ENCODE measurements at places on chromosomes 13 and 19. TPM values are rescaled to one million over a fixed set of nuclear protein-coding genes. Genes with fewer than 3 reads are reported as not detected.

DNA sequence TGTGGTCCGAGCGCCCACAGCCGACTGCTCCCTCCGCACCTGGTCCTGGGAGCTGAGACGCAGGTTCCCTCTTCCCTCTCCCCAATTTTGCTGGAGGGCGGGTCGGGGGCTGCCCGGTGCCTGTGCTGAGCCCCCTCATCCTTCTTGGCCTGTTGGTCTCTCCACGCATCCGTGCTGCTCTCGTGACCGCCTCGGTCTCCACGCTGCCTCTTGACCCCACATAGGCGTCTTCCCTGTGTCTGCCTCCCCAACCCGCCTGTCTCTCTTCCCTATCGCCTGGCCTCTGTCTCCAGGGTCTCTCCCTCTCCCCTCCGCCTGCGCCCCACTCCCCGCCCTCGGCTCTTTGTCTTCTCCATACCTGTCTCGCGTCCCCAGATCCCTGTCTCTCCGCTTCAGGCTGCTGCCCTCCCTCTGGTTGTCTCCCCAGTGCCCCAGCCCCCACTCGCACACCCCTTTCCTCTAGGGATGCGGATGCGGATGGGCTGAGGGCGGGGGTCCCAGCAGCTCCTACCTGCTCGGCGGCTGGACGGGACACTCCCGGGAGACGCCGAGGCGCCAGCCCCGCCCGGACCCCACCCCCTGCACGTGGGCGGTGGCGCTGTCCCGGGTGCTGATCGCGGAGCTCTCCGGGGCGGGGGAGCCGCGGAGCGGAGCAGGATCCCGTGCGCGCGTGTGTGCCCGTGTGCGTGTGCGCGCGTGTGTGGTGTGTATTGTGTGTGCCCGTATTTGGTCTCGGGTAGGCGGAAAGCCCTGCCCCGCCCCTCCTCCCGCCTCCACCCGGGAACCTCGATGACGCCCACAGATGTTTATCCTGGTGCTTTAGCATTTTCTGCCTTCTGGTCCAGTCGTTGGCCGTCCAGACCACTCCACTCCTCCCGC is at the start of gene SYT5:
Gene SYT5 (minus strand): TSS at position 684 of the 879 bp plus-strand sequence. CDS start 1,248 bp downstream, outside the sequence.
- peak within 1 kb of the TSS; percentile 50 for H3K27ac ChIP-seq
- H3K4me1 ChIP-seq, result peaks cover 12% of the 10 kb centered on the region
- no peak for DNase-seq
- H3K4me3 ChIP-seq, result peak within 1 kb of the TSS; percentile 51
- peaks cover 15% of the 10 kb centered on the region for H3K27me3 ChIP-seq

- no peak overlapping the region for H3K4me3 ChIP-seq
- peak; percentile 69 for DNase-seq
- H3K4me1 ChIP-seq, result peaks cover 8% of the 10 kb centered on the region
- H3K36me3 ChIP-seq, result peaks cover 3% of the 10 kb centered on the region
Observed at GRCh38 chr19:5018224-5019015, 49.5 kb downstream of the KDM4B start.

DNA sequence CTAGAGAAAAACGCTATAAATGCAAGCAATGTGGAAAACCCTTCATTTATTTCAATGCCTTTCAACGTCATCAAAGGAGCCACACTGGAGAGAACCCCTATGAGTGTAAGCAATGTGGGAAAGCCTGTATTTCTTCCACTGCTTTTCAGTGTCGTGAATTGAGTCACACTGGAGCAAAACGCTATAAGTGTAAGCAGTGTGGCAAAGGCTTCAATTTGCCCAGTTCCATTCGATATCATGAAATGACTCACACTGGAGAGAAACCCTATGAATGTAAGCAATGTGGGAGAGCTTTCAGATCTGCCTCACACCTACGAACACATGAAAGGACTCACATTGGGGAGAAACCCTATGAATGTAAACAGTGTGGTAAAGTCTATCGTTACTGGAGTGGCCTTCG is 27.4 kb downstream of the ZNF20 start:
- H3K4me3 ChIP-seq, result no peak overlapping the region
- H3K4me1 ChIP-seq, result no peaks in the 10 kb centered on the region

DNA sequence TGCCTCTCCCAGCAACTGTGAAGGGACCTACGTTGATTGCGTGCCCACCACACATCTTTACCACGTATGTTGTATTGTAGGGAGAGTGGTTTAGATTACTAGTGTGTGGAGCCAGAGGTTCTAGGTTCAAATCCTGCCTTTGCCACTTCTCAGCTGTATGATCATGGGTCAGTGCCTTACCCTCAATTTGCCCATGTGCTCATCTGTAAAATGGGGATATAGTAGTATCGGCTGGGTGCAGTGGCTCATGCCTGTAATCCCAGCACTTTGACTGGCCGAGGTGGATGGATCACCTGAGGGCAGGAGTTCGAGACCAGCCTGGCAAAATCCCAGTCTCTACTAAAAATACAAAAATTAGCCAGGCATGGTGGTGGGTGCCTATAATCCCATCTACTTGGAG is 578 bp upstream of the LGALS4 start:
- H3K36me3 ChIP-seq, result no peaks in the 10 kb centered on the region
- no peaks in the 10 kb centered on the region for H3K27me3 ChIP-seq
- H3K27ac ChIP-seq, result no peak overlapping the region
- no peak overlapping the region for H3K4me3 ChIP-seq

DNA sequence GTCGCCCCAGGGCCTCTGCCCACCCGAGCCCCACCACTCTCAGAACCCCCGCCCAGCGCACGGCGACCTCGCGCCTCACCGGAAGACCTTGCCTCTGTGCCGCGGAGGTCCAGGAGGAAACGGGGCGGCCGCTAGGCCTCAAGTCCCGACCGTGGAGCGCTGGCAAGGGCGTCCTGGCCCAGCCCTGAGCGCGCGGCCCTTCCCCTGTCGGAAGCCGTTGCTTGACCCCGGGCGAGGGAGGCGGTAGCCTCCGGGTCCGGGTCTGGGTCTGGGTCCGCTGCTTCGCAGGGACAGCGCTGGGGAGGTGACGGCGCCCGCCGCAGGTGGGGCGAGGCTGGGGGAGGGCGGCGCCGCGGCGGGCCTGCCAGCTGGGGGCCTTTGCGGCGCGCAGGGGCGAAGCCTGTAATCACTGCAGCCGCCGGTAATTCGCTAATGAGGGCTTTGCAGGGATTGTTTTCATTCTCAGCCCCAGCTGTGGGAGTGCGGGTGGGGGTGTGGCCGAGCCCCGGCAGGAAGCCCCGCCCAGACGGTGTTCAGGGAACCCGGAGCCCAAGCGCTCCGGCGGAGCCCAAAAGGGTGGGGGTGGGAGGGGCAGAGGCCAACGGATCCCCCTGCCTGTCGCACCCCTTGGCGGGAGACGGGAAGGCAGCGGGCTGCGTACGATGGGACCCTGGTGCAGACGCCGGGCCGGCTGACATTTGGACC is 8.6 kb downstream of the C19orf25 start:
- no peak overlapping the region for H3K27ac ChIP-seq
- H3K4me1 ChIP-seq, result peaks cover 12% of the 10 kb centered on the region
- H3K36me3 ChIP-seq, result no peaks in the 10 kb centered on the region
- DNase-seq, result no peak
- H3K4me3 ChIP-seq, result no peak overlapping the region
- H3K27me3 ChIP-seq, result peaks cover 5% of the 10 kb centered on the region

DNA sequence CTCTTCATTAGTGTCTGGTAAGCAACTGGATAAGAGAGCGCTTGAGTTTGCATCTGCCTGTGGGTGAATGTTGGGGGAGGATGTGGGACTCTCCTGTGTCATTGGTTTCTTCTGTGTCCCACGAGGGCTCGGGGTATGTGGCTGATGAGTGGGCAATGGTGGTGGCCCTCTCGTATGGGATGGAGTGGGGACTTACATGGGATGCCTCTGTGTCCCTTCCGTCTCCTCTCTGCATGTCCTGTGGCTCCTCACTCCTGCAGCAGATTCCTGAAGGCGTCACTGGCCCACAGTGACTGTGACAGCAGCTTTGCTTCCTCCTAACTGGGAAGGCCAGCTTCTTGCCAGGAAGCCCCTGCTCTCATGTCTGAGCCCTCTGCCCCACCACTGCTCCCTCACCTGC is 2.6 kb upstream of the LRP3 start:
- DNase-seq, result no peak
- peaks cover 4% of the 10 kb centered on the region for H3K4me1 ChIP-seq
- H3K4me3 ChIP-seq, result no peak overlapping the region
- no peaks in the 10 kb centered on the region for H3K36me3 ChIP-seq
- H3K27me3 ChIP-seq, result peaks cover 4% of the 10 kb centered on the region

- DNase-seq, result no peak
- no peak within 1 kb of the TSS for H3K27ac ChIP-seq
- H3K27me3 ChIP-seq, result peaks cover 2% of the 10 kb centered on the region
- H3K4me1 ChIP-seq, result peaks cover 9% of the 10 kb centered on the region
- H3K4me3 ChIP-seq, result no peak within 1 kb of the TSS
Observed at GRCh38 chr19:55464662-55465054, at the start of gene C19orf85. Gene C19orf85, minus strand, starts transcription at chr19:55464751. Its CDS starts 197 bp downstream, at chr19:55464554.

DNA sequence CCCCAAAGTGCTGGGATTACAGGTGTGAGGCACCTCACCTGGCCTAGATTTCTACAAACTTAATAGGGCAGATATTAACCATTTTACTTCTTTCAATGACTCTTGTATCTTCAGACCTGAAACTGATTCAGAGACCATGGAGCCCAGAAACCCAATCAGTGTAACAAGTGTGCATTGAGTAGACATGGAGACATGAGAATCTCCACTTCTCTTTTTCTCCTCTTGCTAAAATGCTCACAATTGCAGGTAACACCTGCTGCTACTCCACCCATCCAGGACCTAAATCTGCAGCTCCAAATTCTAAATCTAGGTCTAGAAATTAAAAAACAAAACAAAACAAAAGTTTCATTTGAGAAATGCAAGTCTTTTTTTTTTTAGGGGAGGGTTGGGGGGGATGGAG is 42.2 kb upstream of the ZNF681 start:
- no peak for DNase-seq
- H3K27me3 ChIP-seq, result no peaks in the 10 kb centered on the region
- H3K27ac ChIP-seq, result no peak overlapping the region
- H3K4me1 ChIP-seq, result no peaks in the 10 kb centered on the region

DNA sequence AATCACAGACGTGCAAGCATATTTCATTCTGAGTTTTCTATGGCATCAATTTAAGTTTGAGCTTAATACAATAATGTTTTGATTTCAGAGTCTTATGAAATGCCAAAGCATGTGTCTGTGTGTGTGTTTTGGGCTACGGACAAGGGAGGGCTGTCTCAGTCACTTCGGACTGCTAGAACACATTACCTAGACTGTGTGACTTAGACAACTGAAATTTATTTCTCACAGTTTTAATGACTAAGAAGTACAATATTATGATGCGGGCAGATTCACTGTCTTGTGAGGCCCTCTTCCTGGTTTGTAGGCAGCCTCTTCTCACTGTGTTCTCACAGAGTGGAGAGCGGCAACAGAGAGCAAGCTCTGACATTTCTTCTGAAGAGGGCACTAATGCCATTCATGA is 1202.0 kb downstream of the EFNB2 start:
- DNase-seq, result peak; percentile 27
- H3K4me3 ChIP-seq, result no peak overlapping the region
- H3K27me3 ChIP-seq, result no peaks in the 10 kb centered on the region
- peaks cover 20% of the 10 kb centered on the region for H3K4me1 ChIP-seq
- H3K36me3 ChIP-seq, result no peaks in the 10 kb centered on the region

- H3K27ac ChIP-seq, result peak overlapping the region; percentile 10
- H3K4me3 ChIP-seq, result no peak overlapping the region
- peaks cover 3% of the 10 kb centered on the region for H3K4me1 ChIP-seq
- H3K36me3 ChIP-seq, result no peaks in the 10 kb centered on the region
- H3K27me3 ChIP-seq, result no peaks in the 10 kb centered on the region
Observed at GRCh38 chr13:41352935-41353840, 42.1 kb downstream of the NAA16 start.

- H3K36me3 ChIP-seq, result peaks cover 3% of the 10 kb centered on the region
- DNase-seq, result peak; percentile 95
- peaks cover 88% of the 10 kb centered on the region for H3K4me1 ChIP-seq
Observed at GRCh38 chr19:38657633-38658222, 10.3 kb downstream of the ACTN4 start.

DNA sequence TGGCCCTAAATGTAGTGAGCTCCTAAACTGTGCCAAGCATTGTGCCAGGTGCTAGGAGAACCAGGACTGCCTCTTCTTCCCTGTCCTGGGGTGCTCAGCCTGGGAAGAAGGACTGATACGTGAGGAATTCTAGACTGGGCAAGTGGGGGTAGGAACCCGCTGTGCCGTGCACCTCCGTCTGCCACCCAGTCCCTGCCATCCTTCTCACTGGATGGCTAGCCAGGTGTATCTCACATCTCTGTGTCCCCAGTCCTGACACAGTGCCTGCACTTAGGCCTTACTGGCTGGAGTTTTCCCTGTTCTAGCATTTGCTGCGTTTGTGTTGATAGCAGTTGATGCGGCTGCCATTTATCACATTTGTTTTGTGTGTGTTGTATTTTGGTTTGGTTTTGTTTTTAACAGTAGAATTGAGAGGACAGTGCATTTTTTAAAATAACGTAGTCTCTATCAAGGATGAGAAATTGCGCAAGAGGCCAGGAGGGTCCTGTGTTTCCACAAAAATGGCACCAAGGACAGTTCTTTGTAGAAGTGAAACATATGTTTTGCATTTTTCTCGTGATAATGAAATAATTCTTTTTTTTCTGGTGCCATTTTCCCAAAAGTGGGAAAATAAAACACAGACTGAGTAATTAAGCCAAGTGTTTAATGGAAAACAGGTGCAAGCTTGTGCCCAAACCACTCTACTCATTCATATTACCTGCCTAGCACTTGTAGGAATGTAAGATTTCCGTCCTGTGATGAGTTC is 4.7 kb upstream of the GPR183 start:
- H3K4me1 ChIP-seq, result peaks cover 63% of the 10 kb centered on the region
- no peaks in the 10 kb centered on the region for H3K27me3 ChIP-seq
- H3K36me3 ChIP-seq, result no peaks in the 10 kb centered on the region
- H3K27ac ChIP-seq, result peak overlapping the region; percentile 95

- peak overlapping the region; percentile 93 for H3K4me3 ChIP-seq
- H3K27me3 ChIP-seq, result no peaks in the 10 kb centered on the region
- peak overlapping the region; percentile 87 for H3K27ac ChIP-seq
- peaks cover 7% of the 10 kb centered on the region for H3K4me1 ChIP-seq
- peak; percentile 97 for DNase-seq
Observed at GRCh38 chr13:67230404-67231288, 510 bp upstream of the PCDH9 start.

DNA sequence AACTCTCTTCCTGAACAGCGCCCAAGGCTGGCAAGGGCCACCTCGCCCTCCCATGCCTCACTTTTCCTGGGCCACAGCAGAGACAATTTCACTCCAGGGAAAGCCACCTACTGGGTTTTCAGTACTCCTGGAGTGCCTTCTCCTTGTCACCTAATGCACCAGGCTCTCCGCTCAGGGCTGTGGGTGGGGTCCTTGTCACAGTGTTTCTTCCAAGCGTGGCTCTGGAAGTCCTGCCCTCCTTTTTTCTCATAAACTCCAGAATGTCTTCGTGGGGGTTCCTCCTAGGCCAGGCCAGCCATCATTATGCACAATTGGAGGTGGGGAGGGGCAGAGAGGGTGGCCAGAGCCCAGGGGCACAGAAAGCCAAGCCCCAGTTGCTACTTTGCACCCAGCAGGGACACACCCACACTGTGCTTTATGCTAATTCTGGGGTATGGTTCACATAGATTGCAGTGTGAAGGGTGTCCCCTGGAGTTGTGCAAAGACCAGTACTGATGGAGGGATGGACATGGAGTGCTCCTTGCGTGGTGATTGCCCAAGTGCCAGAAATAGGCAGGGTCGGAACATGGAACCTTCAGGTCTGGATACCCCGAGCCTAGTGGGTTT is 78.8 kb downstream of the CHST8 start:
- H3K27ac ChIP-seq, result no peak overlapping the region
- no peaks in the 10 kb centered on the region for H3K27me3 ChIP-seq
- no peaks in the 10 kb centered on the region for H3K36me3 ChIP-seq
- H3K4me3 ChIP-seq, result no peak overlapping the region
- no peak for DNase-seq

The ZNF649 gene
- total RNA-seq, result 12.5 TPM

The APC2 gene
- total RNA-seq, result 5.5 TPM

The IRF3 gene
- total RNA-seq, result 63.0 TPM

The ZBTB45 gene
- 16.2 TPM for total RNA-seq

The COL5A3 gene
- total RNA-seq, result 22.2 TPM

The ZNF99 gene
- not detected for total RNA-seq

The TPTE2 gene
- not detected for total RNA-seq

The SIGLEC10 gene
- not detected for total RNA-seq

The RFX1 gene
- total RNA-seq, result 13.0 TPM

The IZUMO2 gene
- total RNA-seq, result not detected

The RDH8 gene
- not detected for total RNA-seq

All from astrocyte (in vitro differentiated cells and primary cell).